Urinary bladder (tissue), 4 donors: ENCODE measurements at places on chromosomes 7 and 10. TPM values are rescaled to one million over a fixed set of nuclear protein-coding genes. Genes with fewer than 3 reads are reported as not detected.

Gene SFXN4
- 23.6 TPM for polyA plus RNA-seq

Gene POLR2J2
- 0.48 TPM for polyA plus RNA-seq

Gene CDHR1
- polyA plus RNA-seq: 0.08 TPM

Gene TAS2R5
- 0.87 TPM for polyA plus RNA-seq

Gene PRRT4
- 1.3 TPM for polyA plus RNA-seq

DNA sequence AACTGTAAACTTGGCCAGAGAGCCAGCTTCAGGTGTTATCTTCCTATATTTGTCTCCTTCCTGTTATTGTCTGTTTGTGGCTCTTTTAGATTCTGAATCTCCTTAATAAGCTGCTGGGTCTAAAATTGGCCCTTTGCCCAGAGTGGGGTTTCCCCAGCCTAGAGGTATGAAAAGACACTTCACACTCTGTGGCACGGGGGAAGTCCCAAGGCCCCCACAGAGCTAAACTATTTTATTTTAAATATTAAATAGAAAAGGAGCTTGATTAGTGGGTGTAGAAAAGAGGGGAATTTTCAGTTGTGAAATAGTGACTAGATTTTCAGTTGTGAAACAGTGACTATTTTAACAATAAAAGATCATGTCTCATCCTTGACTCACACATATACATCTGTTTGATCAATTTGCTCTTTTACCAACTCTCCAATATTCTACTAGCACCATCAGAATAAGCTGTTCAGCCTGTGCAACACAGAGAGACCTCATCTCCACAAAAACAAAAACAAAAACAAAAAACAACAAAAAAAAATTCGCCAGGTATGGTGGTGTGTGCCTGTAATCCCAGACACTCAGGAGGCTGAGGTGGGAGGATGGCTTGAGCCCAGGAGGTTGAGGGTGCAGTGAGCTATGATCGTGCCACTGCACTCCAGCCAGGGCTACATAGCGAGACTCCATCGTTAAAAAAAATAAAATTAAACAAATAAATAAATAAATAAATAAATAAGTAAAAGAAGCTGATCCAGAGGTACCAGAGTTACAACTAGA, 24.9 kb upstream of the ADO start:
- no peak for DNase-seq

- no peak for DNase-seq
Observed at GRCh38 chr10:15262036-15262713, 93.7 kb upstream of the NMT2 start.

DNA sequence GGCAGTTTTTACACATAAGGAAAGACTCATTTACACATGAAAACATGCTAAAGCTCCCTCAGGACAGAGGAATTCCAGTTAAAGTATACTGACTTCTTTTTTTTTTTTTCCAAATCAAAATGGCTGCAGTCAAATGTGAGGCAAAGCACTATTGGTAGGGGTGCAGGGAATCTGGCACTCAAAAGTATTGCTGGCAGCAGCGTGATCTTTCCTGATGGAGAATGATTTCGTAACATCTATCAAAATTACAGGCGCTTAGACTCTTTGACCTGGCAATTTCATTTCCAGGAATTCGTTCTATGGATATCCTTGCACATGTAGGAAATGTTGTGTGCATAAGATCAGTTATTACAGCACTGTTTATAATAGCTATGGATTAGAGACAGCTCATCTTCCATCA, 65.7 kb downstream of the VSTM4 start:
- no peak for DNase-seq

- no peak for DNase-seq
Observed at GRCh38 chr10:100896876-100897461, 15.8 kb upstream of the SLF2 start.

DNA sequence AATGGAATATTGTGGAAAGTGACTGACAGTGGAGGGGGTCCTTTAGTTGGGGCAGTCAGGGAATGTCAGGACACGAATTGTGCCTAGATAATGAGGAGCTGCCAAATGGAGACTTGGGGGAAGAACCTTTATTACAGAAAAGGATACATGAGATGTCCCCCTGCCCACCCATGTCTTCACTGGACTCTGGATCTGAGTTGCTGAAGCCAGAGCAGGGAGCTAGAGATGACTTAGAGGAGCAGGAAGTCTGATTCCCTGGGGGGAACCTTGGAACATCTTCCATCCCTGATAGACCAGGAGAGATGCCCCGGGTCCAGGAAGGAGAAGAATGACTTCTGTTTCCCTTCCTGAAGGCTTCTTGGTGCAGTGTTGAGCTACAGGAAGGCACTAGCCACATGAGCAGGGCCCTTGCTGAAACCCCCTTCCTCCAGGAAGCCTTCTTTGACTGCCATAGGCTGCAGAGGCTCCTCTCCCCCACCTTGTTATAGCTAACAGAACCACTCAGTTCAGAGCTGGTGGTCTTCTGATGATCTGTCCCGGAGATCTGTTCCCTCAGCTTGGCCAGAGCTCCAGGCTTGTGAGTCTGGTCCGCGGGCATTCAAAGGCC, 747 bp upstream of the NEURL1 start:
- DNase-seq: no peak

GRCh38 chr10:98577168-98577567, 130.4 kb upstream of the HPS1 start:
- DNase-seq: no peak

DNA sequence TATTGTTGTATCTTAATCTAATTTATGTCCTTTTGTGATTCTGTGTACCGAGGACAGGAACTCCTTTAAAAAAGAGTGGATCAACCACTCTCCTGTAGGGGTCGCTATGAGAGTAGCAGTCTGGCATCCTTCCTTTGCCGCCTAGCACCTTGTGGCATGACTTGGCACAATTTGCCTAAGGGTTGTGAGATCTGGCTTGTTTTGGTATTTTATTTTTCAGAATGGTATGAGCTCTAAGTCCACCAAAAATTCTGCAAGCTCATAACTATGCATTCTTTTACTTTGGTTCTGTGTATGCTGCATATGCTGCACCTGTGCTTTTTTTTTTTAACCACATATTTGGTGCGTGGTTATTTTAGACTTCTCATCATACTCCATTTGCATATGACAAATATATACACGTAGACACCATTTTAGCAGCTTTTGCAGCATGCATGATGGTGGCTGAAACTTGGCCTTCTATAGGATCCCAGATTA, 112.8 kb downstream of the CDK14 start:
- no peak for DNase-seq

- no peak for DNase-seq
Observed at GRCh38 chr10:126432507-126432906, 44.2 kb upstream of the ADAM12 start.

- no peak for DNase-seq
Observed at GRCh38 chr10:6811153-6811552, 231.1 kb upstream of the PRKCQ start.

DNA sequence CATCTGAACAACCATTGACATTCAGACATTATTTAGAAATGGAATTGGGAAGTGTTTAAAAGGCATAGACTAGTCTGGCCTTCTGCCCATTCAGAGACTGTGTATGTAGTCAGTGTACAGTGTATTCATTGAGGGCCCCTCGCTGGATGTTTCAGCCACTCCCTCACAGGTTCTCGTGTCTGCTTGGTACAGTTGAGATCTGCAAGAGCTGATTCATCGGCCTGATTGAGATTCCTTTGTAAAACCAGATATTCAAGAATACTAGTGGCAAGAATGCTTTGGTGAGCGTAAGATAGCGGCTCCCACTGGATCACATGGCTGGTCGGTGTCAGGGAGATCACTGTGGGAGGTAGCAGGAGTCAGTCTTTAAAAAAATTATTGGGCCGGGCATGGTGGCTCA, 119.5 kb downstream of the TCF7L2 start:
- no peak for DNase-seq

- DNase-seq: no peak
Observed at GRCh38 chr10:70352401-70353097, 29.9 kb downstream of the LRRC20 start.
